ENCODE measurements at places on chromosomes 6 and 20.
A peak's percentile ranks its signal among the peaks of the same experiment; 100 is the strongest.

DNA sequence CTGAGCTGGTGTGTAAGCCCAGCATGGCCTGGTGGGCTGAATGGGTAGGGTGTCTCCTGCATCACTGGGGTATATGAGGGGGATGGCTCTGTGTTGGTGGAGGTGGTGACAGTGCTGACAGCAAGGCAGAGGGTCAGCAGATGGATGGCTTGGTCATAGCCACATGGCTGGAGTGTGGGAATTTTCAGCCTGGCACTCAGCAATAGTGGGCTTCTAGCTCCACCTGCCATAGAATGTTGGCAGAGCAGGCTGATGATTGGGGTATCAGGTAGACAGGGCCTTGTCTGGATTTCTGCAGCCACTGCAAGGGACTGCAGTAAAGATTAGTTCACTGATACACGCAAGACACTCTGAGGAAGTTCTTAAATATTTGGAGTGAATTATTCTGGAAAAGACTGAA, 137.5 kb upstream of the BACH2 start:
- H3K4me3 ChIP-seq = no peak overlapping the region
- H3K4me1 ChIP-seq = peaks cover 50% of the 10 kb centered on the region
- peaks cover 27% of the 10 kb centered on the region for H3K36me3 ChIP-seq
- H3K27me3 ChIP-seq = peaks cover 6% of the 10 kb centered on the region

DNA sequence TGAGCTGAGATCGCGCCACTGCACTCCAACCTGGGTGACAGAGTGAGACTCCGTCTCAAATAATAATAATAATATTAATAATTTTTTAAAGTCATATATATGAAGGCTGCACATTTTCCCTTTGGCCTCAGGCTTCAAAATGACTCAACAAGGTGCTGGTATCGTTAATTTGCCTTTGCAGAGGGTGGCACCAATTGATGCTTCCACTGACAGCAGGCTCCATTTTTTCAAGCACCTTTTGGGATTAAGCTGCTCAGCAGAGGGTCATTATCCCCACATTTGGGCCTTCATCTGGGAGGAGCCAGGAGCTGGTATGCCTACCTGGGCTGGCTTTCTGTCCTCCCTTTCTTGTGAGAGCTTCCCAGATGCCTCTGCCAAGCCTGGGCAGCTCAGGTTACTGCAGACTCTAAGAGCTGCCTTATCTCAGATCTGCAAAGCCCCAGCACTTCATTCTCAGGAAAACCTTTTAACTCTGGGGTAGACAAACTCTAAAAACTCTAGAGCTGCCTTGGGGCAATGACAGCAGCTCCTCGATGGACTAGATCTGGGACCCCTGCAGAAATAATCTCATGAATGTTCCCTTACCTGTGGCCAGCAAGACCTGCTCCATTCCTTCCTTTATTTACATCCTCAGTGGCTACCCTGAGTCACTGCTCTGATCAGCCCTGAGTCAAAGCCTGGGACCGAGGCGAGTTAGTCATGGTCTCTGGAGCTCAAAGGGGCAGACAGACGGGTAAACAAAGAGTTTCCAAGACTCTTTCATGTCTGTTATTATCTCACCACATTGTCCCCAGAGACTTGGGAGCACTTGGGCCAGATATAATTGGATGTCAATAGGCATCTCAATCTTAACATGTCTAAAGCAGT, 80.0 kb upstream of the EYA2 start:
- H3K4me3 ChIP-seq = no peak overlapping the region
- no peaks in the 10 kb centered on the region for H3K36me3 ChIP-seq
- H3K27ac ChIP-seq = no peak overlapping the region
- peaks cover 22% of the 10 kb centered on the region for H3K4me1 ChIP-seq
- H3K27me3 ChIP-seq = peaks cover 7% of the 10 kb centered on the region

DNA sequence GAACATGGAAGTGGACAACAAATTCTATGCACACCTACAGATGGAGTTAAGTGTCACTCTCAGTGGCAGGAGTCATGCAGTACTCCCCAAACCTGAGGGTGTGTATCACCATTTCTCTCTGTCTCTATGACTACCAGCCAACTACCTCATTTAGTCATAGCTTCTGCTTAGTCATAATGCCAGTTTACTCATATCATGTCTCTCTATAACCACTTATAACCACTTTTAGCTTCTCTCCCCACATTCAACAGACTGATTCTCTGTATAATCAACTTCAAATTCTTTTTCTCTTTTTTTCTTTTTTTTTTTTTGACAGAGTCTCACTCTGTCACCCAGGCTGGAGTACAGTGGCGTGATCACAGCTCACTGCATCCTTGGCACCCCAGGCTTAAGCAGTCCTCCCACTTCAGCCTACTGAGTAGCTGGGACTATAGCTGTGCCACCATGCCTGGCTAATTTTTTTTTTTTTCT, 13.8 kb upstream of the GTF3C6 start:
- no peak overlapping the region for H3K4me3 ChIP-seq
- no peak overlapping the region for H3K27ac ChIP-seq
- no peaks in the 10 kb centered on the region for H3K36me3 ChIP-seq
- H3K27me3 ChIP-seq = no peaks in the 10 kb centered on the region
- no peaks in the 10 kb centered on the region for H3K4me1 ChIP-seq

DNA sequence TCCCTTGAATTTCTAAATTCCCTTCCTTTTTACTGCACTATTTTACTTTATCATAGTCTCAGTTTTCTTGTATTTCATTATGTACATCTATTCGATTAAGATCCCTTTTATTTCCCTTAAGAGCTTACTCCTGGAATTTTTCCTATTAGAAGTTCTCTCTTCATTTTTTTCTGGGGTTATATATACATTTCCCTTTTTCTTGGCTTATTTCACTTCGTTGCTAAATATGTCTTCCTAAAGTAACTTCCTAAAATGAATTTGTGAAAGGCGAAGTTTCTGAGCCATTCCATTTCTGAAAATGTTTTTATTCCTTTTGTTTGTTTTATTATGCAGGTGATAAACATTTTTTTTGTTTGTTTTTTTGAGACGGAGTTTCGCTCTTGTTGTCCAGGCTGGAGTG, 5.9 kb upstream of the CD109 start:
- peaks cover 10% of the 10 kb centered on the region for H3K36me3 ChIP-seq
- H3K4me1 ChIP-seq = peaks cover 11% of the 10 kb centered on the region
- no peak overlapping the region for H3K27ac ChIP-seq
- no peak for DNase-seq

DNA sequence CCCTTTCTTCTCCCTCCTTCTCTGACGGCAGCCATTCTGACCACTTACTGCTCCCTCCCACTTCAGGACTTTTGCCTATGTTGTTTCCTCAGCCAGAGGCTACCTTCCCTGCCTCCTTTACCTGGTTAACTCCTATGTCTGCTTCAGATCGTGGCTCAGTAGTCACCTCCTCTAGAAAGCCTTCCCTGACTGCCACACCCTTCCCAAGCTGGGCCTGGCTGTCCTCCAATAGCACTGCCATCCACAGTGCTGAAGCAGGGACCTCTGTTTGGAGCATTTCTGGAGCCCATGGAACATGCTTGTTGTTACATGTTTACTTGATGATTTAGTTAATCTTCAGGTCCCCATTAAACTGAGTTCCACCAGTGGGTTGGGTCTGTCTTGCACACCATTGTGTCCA, 13.8 kb downstream of the XKR7 start:
- H3K36me3 ChIP-seq = no peaks in the 10 kb centered on the region
- peak overlapping the region; percentile 54 for H3K27ac ChIP-seq
- DNase-seq = no peak
- no peak overlapping the region for H3K4me3 ChIP-seq

GRCh38 chr6:315921-316752, 23.9 kb downstream of the DUSP22 start:
- no peak overlapping the region for H3K27ac ChIP-seq
- H3K4me3 ChIP-seq = no peak overlapping the region
- peaks cover 14% of the 10 kb centered on the region for H3K4me1 ChIP-seq
- no peaks in the 10 kb centered on the region for H3K27me3 ChIP-seq
- no peak for DNase-seq

GRCh38 chr6:32194825-32195651, 2.6 kb upstream of the GPSM3 start:
- no peak for DNase-seq
- H3K4me3 ChIP-seq = peak overlapping the region; percentile 95
- H3K4me1 ChIP-seq = peaks cover 57% of the 10 kb centered on the region
- H3K36me3 ChIP-seq = no peaks in the 10 kb centered on the region
- H3K27me3 ChIP-seq = peaks cover 3% of the 10 kb centered on the region

DNA sequence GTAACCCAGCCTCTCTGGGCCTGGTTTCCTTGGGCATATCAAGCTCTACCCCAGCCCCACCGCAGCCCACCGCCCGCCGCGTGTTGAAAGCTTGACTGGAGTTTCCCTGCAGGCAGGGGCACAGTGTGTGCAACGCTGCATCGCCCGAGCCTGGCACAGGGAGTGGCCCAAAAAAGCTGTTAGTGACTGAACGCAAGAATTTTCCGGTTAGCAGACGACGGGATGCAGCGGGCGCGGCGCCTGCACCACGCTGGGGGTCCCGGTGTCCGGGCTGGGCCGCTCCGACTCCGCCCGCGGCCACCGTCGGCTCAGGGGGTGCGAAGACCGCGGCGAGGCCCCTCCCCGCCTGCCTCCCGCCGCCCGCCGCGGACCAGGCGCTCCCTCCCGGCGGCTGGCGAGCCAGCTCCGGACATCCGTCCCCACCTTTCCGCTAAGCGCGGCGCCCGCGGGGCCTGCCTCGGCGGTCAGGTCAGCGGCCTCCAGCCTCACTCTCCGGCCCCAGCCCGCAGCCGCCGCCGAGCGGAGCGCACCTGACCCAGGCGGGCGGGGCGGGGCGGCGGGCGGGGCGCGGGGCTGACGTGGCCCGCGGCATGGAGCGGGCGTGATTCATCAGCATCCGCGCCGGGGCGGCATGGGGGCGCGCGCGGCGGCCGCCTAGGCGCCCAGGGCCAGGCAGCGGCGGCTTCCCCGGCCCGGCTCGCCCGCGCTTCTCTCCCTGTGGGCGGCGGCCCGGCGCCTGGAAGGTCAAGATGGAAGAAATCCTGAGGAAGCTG, at the start of gene ARFGEF3:
ARFGEF3 (plus strand) TSS at position 602 of the 773 bp plus-strand sequence; CDS start at position 750, 148 bp downstream.
- peak within 1 kb of the TSS; percentile 83 for H3K4me3 ChIP-seq
- no peaks in the 10 kb centered on the region for H3K36me3 ChIP-seq
- H3K4me1 ChIP-seq = peaks cover 30% of the 10 kb centered on the region
- peak; percentile 75 for DNase-seq

- no peaks in the 10 kb centered on the region for H3K27me3 ChIP-seq
- H3K36me3 ChIP-seq = no peaks in the 10 kb centered on the region
- no peak overlapping the region for H3K27ac ChIP-seq
- no peaks in the 10 kb centered on the region for H3K4me1 ChIP-seq
These were observed 16.6 kb downstream of the CRYBG1 start for GRCh38 chr6:106377061-106377540.

- peak overlapping the region; percentile 93 for H3K27ac ChIP-seq
- peak; percentile 41 for DNase-seq
- H3K4me3 ChIP-seq = no peak overlapping the region
- no peaks in the 10 kb centered on the region for H3K36me3 ChIP-seq
- peaks cover 55% of the 10 kb centered on the region for H3K4me1 ChIP-seq
These were observed 42.0 kb downstream of the CDS2 start for GRCh38 chr20:5168651-5169396.

DNA sequence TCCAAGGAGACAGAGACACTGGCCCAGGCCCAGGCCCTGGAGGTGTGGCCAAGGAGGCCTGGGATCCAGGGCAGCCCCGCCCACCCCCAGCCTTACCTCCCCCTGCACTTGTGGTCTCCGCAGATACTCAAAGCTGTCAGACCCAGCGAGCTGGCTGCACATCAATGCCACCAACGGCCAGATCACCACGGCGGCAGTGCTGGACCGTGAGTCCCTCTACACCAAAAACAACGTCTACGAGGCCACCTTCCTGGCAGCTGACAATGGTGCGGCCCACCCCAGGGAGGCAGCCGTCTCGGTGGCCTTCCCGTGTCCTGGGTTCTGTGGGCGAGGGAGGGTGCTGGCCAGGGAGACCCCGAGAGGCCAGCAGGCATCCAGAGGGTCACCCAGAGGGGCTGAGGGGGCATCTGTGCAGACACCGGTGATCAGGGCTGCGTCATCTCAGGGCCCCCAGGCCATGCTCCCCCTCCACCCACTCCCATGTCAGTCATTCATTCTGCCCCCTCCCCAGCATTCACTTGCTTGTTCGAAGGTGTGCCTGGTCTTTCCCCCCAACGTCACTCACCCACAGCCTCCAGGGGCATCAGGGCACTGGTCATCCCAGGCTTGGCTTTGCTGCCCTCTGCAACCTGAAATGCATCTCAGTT, 141.3 kb downstream of the TAF4 start:
- H3K27me3 ChIP-seq = no peaks in the 10 kb centered on the region
- H3K4me3 ChIP-seq = no peak overlapping the region
- no peak for DNase-seq
- H3K27ac ChIP-seq = no peak overlapping the region

DNA sequence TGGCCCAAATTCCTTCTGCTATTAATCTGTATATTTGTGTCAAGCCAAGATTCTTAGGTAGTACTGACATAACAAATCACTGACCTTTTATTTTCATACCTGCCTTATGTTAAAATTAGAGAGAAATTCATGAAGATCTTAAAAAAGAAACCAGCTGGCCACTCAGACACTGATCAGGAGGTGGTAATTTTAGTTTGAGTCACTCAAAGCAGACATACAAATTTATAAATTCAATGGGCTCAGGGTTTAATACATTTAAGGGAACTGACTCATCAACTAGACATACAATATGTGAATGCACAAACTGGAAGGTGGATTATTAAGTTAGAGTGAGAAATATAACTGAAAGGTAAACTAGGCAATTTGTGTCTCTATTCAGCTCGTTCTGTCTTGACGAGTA, 711.9 kb upstream of the EYS start:
- no peaks in the 10 kb centered on the region for H3K4me1 ChIP-seq
- DNase-seq = no peak
- peaks cover 8% of the 10 kb centered on the region for H3K36me3 ChIP-seq
- H3K4me3 ChIP-seq = no peak overlapping the region
- H3K27ac ChIP-seq = no peak overlapping the region

GRCh38 chr6:19712998-19713397, 124.2 kb upstream of the ID4 start:
- peaks cover 6% of the 10 kb centered on the region for H3K36me3 ChIP-seq
- no peak for DNase-seq
- peaks cover 40% of the 10 kb centered on the region for H3K4me1 ChIP-seq
- H3K4me3 ChIP-seq = no peak overlapping the region
- no peaks in the 10 kb centered on the region for H3K27me3 ChIP-seq

Data from WTC11 (cell line).